ENCODE measurements at places on chromosomes 4 and X.
A peak's percentile ranks its signal among the peaks of the same experiment; 100 is the strongest.

DNA sequence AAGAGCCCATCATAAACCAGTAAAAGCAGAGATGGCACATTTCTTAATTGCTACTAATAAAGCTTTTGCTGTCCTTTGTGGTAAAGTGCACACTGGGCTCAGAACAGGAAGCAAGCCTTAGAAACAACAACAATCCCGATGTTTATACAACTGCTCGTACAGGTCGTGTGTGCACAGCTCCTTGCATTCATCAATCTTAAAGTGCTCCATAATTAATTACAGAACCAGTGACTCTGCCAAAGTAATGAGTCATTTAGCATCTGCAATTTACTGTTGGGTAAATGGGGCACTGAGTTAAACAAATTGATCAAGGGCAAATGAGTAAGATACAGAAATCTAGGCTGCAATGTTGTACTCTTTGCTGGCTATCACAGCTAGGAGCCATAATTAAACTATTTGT lies 61.3 kb upstream of the TXK start:
- no peak for DNase-seq

DNA sequence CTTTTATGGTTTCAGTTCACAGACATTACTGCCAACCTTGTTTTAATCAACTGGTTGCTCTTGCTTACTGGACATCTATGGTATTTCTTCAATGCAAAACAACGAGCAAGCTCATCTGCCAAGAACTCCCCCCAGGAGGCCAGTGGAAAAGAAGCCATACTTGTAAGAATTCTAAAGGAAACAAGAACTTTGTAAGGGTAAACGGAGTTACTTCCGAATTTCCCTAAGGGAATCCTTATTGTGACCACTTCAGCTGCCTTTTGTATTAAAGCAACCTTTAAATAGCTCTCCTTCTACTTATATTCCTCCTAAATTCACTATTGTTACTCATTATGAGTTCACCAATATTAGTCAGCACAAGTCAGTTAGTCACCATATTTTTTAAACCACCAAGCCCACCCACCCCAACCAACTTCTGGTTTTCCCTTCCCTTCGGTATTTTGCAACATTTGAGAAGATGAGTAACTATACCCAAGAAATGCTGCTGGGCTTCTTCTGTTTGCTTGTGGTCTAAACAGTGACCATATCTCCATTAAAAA lies 602.8 kb upstream of the DIPK2B start:
- DNase-seq: no peak

DNA sequence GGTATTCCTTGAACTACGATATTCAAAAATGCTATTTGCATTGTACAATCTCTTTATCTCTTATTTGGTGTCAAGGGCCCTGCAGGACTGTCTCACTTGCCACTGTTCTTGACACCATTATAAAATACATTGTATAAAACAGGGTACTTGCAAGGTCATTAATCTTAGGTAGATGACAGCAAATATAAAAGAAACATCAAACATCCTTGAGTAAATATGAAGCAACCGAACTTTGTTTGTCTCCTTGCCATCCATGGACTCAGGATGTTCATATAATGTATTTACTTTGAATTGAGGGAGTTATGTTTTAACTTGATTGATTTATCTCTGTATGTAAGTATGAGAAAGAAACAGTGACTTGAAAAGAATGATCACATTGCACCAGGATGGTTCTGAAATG lies 87.3 kb downstream of the UGT2B4 start:
- DNase-seq: no peak

GRCh38 chr4:33104273-33104672 lies 2384.1 kb downstream of the PCDH7 start:
- no peak for DNase-seq

- no peak for DNase-seq
These were observed 112.5 kb downstream of the SH3KBP1 start for GRCh38 chrX:19774905-19775304.

- DNase-seq: no peak
These were observed 13.6 kb downstream of the PDCL2 start for GRCh38 chr4:55578341-55579010.

- DNase-seq: peak; percentile 6
These were observed 24.8 kb upstream of the EOLA2 start for GRCh38 chrX:149962859-149963757.

- no peak for DNase-seq
These were observed 121.9 kb downstream of the RRAGB start for GRCh38 chrX:55839485-55839884.

GRCh38 chr4:174373821-174374220 lies 90.1 kb downstream of the CEP44 start:
- no peak for DNase-seq

DNA sequence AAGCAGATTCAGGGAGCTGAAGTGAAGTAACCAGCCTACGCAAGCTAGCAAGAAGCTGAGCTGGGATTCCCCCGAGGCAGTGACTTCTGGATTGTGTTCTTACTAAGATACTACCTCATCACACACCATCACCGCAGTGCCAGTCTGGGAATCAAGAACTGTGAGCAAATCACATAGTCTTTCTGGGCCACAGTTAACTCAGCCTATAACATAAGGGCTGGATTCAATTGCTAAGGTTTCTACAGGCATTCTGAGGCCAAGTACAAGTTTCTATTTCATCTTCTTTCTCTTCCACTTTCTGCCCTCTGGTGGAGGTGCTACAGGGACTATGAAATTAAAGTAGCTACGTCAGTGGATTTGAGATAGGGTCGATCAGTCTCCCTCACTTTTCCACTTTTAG lies 1.4 kb upstream of the CORIN start:
- DNase-seq: no peak

- DNase-seq: no peak
These were observed 243.1 kb downstream of the ANK2 start for GRCh38 chr4:113292371-113293042.

GRCh38 chr4:101475246-101475645 lies 127.9 kb upstream of the PPP3CA start:
- DNase-seq: no peak

- no peak for DNase-seq
These were observed 110.0 kb upstream of the NKX1-1 start for GRCh38 chr4:1516261-1516660.

- DNase-seq: no peak
These were observed 307.7 kb upstream of the ARSJ start for GRCh38 chr4:114287079-114287696.

DNA sequence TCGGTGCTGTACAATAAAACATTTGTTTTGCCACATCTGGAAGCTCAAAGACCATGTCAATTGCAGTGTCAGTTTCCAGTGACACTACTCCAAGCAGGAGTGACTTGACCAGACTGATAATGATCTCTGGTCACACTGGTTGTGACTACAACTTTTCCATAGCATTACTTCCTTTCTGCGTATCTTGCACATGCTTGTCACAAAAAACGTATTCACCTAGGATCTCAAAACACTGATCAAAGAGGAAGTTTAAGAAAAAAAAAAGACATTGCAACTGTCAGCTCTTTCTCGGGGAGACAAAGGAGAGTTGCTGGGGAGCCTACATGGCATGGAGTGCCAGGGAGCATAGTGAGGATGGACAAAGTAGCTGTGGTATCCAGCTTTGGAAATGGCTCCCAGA lies 60.6 kb downstream of the OPHN1 start:
- no peak for DNase-seq

DNA sequence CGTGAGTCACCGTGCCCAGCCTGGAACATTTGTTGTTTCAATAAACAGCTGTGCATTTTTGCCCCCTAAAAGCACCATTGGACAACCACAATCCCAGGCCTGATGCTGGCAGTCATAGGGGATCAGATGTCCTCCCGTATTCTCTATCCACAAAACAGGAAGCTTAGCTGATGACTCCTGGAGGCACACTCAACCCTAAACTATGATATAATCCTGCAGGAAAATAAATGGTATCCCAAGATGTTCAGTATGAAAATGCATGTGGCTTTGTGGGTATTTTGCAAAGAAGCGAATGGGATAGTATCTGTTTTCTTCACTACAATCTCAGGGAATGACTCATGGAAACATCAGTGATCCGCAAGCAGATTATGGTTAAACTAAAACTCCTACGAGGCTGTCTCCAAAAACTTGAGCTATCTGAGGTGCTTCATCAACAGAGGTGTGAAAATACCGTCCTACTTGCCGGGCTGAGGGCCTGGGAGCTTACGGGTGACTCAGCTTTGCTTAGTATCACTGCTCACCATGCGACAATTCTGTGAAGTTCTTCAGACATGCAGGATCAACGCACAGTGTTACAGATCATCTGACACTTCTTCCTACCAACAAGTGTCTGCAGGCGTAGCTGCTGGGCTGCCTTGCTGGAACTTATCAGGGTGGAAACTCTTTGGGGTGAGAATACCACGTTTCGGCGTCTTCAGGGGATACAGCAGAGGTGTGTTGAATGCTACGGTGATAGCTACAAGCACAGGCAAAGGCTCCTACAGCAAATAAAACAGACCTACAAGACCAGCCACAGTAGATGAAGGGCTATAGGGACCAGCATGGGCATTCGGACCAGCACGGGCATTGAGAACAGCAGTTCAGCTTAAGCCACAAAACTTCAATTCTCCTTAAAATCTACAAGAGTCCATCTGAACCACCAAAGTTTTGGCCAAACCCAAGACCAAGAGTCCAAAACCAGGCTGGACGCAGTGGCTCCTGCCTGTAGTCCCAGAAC lies 148.5 kb downstream of the DHRSX start:
- DNase-seq: no peak

DNA sequence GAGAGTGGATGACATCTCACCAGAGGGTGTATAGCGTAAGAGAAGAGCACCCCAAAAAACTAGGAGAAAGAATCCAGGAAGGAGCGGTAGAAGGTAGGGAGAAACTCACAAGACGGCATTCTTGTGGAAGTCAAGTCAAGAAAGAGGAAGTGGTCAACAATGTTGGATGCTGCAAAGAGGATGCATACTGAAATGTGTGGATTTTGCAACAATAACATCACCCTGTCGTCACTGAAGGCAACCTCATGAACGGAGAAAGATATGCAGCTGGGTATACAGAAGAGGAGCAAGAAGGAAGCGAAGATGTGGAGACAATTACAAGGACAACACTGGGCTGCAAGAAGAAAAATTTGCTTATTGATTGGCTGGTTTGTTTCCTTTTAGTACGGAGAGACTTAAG lies 11.4 kb upstream of the TAPT1 start:
- no peak for DNase-seq

GRCh38 chr4:97252615-97253154 lies 890.6 kb downstream of the STPG2 start:
- no peak for DNase-seq

GRCh38 chr4:54516556-54517215 lies 141.1 kb upstream of the KIT start:
- DNase-seq: no peak

- DNase-seq: peak; percentile 22
These were observed 17.6 kb downstream of the NFKB1 start for GRCh38 chr4:102518703-102519131.

DNA sequence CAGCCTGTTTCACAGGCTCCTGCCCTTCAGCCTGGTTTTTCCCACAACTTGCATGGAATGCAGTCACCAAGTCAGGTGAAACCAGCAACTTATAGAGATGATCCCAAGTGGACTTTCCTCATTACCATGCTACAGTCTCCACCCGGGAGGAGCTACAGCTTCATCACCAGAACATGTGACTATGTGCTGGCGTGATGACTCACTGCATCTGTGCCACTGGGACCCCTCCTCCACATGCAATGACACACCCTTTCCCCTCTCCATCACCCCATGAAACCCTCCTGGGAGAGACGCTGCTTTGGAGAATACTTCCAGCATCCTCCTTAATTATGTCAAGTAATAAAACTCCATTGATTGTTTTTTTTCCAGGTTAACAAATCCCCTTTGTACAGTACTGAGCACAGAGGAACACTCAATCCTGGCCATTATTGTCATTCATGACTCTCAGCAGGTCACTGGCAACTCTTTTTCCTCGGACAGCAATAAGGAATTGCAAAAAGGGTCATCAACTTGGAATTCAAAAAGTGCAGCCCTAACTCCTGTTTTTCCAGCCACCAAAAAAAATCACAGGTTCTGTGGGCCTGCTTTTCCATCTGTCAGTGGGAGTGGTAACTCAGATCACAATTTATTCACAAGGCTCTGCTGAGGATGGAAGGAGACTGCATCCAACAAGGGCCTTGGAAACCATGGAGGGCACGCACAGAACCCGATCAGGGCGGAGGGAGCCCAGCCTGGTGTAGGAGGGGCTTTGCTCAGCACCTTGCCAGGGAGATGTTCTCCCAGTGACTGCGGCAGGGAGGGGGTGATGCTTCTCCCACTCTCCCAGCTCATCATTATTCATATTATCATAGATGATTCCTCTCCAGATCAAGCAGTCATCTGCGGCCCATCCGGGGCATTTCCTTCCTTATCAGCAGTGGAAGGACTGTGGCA lies 17.4 kb downstream of the QDPR start:
- no peak for DNase-seq

- no peak for DNase-seq
These were observed 138.3 kb upstream of the PDHA2 start for GRCh38 chr4:95701500-95702170.

- no peak for DNase-seq
These were observed 42.0 kb upstream of the ARSJ start for GRCh38 chr4:114021451-114021850.
